ENCODE measurements at places on chromosomes 16 and 17. TPM values are rescaled to one million over a fixed set of nuclear protein-coding genes. Genes with fewer than 3 reads are reported as not detected.

Gene KARS1
- 149 TPM for total RNA-seq

Gene SLC12A3
- not detected for total RNA-seq

Gene SLC39A11
- 32.5 TPM for total RNA-seq

Gene SLC35B1
- total RNA-seq, result 45.0 TPM

Gene PITPNM3
- 0.90 TPM for total RNA-seq

Gene STUB1
- 190 TPM for total RNA-seq

Gene ZP2
- total RNA-seq, result not detected

Gene CCL8
- total RNA-seq, result not detected

Gene BAHCC1
- 30.8 TPM for total RNA-seq

Gene GAN
- 2.2 TPM for total RNA-seq

Gene CLEC18A
- total RNA-seq, result not detected

Gene GAS7
- 10.8 TPM for total RNA-seq

Gene COG4
- total RNA-seq, result 40.8 TPM

Gene CASKIN1
- 0.54 TPM for total RNA-seq

Gene PRR29
- 0.16 TPM for total RNA-seq

Gene CDH5
- 30.6 TPM for total RNA-seq

Gene CSNK1D
- total RNA-seq, result 28.7 TPM

Gene GABARAP
- 160 TPM for total RNA-seq

Gene BCO1
- total RNA-seq, result not detected

Measured in cardiac atrium fibroblast (primary cell).